ENCODE measurements at places on chromosomes 2 and 18.

DNA sequence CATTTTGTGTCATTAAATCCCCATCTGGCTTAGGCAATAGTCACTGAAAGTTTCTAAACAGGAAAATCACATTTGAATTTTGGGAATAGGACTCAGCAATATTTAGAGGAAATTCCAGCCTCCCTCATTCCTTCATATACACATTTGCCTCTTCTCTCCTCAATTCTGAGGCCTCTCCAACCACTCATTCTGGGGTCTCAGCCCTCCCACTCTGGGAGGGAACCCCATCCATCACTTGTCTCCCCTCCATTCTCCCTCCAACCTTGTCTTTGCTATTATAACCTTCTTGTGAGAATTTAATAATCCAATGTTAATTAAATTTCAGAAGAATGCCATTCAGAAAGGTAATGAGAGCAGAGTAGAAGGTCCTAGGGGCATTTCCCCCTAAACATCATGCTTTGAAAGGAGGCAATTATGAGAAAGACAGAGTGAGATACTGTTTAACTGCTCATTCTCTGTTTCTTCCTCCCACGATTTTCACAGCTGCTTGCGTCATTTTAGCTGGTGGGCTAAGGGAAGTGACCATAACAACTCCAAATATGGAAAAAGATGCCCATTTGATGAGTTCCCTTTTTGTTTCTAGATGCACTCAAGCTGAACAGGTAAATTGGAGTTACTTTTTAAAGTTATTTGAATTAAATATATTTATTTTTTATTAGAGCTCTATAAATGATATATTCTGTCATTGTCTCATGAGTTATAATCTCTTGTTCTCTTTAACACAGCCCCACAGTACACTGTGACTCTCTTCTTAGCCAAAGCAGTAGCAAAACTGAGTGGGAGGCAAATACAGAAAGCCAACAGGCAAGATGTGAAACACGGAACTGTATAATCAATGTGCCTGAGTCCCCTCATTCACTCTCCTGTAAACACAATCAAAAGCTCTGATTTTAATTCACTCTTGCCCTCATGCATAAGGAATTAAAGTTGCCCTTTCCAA, 135.1 kb downstream of the DLGAP1 start:
- DNase-seq = no peak

- DNase-seq = no peak
Observed at GRCh38 chr18:32815881-32816280, 43.1 kb upstream of the KLHL14 start.

DNA sequence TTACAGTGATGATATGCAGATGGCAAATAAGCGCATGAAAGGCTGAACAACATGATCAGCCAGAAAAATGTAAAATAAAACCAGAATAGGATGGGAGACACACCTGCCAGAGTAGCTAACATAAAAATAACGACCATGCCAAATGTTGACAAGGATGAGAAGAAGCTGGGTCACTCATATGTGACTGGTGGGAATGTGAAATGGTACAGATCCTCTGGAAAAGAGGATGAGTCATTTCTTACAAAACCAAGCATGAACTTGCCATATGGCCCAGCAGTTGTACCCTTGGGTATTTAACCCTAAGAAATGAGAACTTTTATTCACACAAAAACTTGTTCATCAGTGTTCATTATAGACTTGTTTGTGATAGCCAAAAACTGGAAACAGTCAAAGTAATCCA, 143.8 kb downstream of the SH3BP4 start:
- DNase-seq = no peak

- no peak for DNase-seq
Observed at GRCh38 chr2:27875089-27875881, 14.9 kb downstream of the RBKS start.

DNA sequence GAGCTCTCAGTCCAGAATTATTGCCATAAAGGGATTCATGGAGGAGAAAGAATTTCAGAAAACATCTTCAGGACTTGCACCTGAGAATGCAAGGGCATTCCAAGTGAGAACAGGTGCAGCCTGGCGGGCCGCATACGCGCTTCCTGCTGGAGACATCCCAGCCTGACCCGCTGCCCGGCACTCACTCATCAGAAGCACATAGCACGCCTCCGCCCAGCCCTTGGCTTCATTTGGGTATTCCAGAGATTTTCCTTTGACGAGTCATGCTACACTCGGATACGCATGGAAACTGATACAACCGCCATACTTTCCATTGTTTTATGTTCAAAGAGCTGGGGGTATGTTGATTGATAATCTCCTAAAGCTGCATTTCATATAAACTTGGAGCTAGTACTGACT, 228.0 kb upstream of the ID2 start:
- DNase-seq = no peak

DNA sequence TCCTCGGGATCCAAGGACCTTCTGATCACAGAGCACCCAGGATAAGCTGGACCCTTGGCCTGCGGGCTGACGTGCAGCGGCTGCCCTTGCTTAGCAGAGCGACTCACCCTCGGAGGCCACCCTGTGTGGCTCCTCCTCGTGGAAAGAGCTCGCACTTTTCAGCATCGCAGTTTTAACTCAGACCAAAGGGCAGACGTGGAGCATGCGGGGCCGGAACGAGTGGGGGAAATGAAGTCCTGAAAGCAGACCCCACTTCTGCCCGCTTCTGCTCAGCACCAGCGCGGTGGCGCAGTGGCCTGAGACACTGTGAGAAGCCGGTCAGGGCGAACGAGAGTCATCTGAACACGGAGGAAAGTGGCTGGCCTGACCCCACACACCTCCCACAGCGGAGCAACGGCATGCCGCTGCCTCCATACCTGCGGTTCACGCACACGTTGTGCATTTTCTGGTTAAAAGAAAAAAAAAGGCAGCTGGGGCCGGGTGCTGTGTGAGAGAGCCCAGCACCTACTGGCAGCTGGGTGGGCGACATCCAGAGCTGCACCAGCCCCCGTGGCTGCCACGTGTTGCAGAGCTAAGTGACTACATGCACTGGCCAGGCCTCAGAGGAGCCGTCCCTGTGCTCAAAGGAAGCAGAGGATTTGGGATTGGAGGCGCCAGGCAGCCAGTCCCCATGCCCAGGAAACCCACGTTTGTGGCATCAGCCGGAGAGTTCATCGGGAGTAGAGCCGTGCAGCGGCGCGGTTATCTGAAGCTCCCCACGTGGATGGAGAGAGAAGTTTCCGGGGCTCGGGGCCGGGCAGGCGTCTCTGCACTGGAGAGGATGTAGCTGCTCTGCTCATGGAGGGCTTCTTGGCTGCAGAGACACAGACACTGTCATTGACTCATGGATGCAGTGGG, 89.7 kb downstream of the USP40 start:
- no peak for DNase-seq
